ENCODE measurements at places on chromosomes 16 and 17.

DNA sequence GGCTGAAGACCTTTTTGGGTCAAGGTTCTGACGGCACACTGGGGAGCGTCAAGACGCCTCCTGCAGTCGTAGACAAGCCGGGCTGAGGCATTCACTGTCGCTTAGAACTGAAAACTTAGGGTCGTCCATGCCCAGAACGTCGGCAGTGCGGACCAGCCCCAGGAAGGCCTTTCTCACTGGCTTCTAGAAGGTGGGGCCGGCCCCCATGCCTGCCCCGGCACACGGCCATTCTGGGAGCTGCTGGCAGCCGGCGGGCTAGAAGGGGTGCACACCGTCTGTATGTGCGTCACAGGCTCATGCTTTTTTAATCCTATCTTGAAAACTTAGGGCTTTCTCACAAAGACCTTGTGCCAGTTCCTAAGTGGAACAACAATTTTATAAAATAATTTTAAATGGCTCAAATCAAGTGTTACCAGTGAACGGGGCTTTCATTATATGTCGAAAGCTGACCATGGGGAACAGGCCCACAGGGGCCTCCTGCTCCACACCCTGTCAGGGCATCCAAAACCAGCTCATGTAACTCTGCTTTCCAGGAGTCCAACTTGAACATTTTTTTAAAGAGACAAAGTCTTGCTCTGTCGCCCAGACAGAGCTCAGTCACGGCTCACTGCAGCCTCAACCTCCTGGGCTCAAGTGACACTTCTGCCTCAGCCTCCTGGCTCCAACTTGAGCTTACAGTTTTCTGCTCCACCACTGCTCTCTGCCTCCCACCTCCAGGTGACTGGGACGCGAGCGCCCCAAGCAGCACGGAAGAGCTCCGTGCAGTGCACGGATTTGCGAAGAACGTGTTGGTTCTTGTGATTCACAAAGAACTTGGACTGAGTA, 111.2 kb downstream of the ANKRD11 start:
- DNase-seq: no peak

DNA sequence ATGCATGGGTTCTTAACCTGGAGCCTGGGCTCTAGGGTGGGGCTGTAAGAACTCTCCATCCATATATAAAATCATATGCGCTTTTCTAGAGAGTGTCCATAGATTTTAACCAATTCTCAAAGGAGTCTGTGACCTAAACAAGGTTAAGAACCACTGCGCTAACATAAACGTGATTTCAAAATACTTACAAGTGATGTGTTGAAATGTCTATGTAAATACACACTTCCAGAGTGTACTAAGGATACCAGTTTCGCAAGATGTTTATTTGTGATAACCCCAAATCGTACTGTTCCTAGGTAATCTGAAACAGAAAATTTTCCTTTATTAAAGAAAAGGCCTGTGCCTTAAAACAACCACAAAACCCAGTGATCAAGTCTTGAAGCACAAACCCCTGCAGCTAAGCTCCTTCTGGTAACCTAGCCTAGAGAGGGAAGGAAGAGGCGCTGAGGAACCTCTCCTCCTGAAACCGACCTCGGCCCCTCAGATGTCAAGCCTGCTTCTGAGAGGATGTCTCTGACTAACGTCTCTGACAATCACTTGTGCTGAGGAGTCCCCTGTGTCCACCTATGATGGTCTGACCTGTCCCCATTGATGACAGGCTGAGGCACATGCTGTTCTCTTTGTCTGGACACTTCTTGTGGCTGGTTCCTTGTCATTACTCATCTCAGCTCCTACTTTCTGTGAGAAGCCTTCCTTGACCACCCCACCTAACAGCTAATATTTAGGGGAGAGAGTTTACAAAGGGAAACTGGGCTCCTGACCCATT, 32.2 kb downstream of the SNN start:
- no peak for DNase-seq

GRCh38 chr17:65359016-65359415, 202.4 kb downstream of the AXIN2 start:
- no peak for DNase-seq

DNA sequence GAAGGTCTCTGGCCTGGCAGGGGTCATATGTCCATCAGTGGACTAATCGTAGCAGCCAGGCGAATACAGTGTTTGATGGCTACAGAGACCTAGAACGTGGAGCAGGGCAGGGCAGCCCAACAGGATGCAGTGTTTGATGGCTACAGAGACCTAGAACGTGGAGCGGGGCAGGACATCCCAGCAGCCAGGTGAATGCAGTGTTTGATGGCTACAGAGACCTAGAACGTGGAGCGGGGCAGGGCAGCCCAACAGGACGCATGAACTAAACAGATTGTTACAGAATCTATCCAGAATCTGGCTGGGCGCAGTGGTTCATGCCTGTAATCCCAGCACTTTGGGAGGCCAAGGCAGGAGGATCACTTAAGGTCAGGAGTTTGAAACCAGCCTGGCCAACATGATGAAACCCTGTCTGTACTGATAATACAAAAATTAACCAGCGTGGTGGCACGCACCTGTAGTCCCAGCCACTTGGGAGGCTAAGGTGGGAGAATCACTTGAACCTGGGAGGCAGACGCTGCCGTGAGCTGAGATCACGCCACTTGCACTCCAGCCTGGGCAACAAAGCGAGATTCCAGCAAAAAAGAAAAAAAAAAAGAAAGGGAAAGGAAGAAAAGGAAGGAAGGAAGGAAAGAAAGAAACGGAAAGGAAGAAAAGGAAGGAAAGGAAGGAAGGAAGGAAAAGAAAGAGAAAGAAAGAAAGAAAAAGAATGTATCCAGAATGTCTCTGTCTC, 65.2 kb upstream of the RPH3AL start:
- no peak for DNase-seq

GRCh38 chr16:27052007-27052406, 14.7 kb upstream of the C16orf82 start:
- DNase-seq: no peak

GRCh38 chr16:81816793-81817210, 37.7 kb downstream of the PLCG2 start:
- DNase-seq: no peak

GRCh38 chr17:50200457-50201275, 765 bp downstream of the COL1A1 start:
- DNase-seq: no peak

- DNase-seq: no peak
Measured at GRCh38 chr17:73650617-73651200, 6.5 kb upstream of the SDK2 start.
